Heart right ventricle (tissue), 16 donors: ENCODE measurements at places on chromosomes 12 and 14. TPM values are rescaled to one million over a fixed set of nuclear protein-coding genes. Genes with fewer than 3 reads are reported as not detected.

The C12orf56 gene
- total RNA-seq = not detected

The LIN7A gene
- 10.1 TPM for total RNA-seq

DNA sequence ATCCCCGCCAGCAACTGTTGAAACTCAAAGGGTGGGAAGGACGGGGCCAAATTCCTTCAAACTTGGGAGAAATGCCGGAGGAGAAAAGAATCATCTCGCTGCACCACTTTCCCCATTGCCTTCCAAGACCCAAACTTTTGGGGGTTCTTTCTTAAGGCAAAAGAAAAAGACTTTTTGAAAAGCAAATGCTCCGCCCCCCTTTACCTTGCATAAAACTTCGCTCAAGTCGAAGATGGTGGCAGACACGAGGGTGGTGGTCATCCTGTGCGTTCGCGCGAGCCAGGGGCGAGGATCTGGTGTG is 239 bp downstream of the ZFP36L1 start:
- DNase-seq = no peak
- H3K4me1 ChIP-seq = peaks cover 17% of the 10 kb centered on the region
- H3K27me3 ChIP-seq = no peaks in the 10 kb centered on the region

GRCh38 chr12:52023976-52024688 is 17.4 kb downstream of the TAMALIN start:
- H3K36me3 ChIP-seq = no peaks in the 10 kb centered on the region
- H3K4me1 ChIP-seq = peaks cover 57% of the 10 kb centered on the region
- peak overlapping the region; percentile 54 for H3K4me3 ChIP-seq
- peak overlapping the region; percentile 62 for H3K27ac ChIP-seq
- DNase-seq = no peak

- no peaks in the 10 kb centered on the region for H3K4me1 ChIP-seq
- no peak overlapping the region for H3K27ac ChIP-seq
- DNase-seq = no peak
- no peaks in the 10 kb centered on the region for H3K27me3 ChIP-seq
- no peak overlapping the region for H3K4me3 ChIP-seq
Measured at GRCh38 chr12:18239526-18239925, 21.8 kb upstream of the PIK3C2G start.
